ENCODE measurements at places on chromosomes 7 and 10.
A peak's percentile ranks its signal among the peaks of the same experiment; 100 is the strongest.

- no peak for DNase-seq
Observed at GRCh38 chr7:49091519-49091918, 167.2 kb downstream of the CDC14C start.

DNA sequence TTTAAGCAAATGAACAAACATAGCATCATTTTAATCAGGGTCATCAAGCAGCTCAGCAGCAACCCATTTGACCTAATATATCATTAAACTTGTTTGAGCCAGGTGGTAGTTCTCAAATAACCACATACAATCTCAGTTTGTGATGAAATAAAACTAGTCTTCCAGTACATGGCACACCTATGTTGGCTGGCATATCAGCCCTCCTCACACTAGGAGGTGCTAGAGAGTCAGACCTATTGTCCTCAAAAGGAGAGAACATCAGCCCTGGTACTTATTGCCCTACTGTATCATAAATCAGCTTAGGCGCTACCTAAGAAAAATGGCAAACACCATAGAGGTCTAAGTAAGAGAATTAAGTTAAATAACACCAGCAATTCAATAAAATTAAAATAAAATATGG is 81.7 kb downstream of the CABCOCO1 start:
- DNase-seq, result no peak

GRCh38 chr10:100229819-100230422 is 525 bp upstream of the CHUK start:
- DNase-seq, result no peak

DNA sequence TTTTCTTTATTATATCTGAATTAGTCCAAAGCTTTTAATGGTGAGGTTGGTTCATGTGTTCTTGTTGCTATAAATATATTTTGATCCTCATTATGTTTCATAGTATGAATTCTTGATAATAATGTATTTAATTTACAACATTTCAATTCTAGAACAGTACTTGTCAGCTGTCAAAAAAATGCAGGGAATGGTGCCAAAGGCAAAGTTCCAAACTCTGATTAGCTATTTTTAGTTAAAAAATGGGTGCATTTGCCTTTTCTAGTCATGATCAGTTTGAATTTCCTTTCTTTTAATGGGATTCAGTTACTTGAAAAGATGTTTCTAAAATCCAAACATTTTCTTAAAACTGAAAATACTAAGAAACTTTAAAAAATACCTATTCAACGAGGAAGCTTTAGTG is 49.6 kb downstream of the ANKIB1 start:
- no peak for DNase-seq

DNA sequence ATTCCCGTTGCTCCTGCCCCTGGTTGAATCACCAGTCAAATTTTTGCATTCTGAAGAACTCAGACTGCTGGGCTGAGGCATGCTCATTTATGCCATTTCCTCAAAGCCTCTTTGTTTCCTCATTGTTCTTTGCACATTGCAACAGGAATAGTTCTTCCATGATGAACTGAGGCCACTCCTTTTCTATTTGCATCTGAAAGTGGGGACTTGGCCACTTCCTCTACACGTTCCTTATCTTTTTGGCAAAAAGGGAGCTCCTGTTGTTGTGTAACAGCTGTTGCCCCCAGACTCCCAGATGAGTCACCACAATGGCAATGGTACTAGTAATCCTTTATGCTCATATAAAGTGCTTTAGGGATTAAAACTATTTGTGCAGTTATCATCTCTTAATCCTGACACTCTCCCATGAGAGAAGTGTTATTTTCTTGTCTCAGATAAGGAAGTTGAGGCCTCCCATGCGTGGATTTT is 20.1 kb upstream of the ITPRID1 start:
- no peak for DNase-seq

DNA sequence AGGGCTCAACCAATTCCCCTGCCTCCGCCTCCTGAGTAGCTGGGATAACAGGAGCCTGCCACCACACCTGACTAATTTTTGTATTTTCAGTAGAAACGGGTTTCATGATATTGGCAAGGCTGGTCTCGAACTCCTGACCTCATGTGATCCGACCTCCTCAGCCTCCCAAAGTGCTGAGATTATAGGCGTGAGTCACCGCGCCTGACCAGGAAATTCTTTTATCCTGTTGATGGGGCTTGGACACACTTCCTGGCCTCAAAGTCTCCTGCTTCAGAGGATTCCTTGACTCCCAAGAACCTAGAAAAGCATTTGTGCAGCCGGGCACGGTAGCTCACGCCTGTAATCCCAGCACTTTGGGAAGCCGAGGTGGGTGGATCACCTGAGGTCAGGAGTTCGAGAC is 16.2 kb downstream of the ZNF425 start:
- DNase-seq, result no peak

DNA sequence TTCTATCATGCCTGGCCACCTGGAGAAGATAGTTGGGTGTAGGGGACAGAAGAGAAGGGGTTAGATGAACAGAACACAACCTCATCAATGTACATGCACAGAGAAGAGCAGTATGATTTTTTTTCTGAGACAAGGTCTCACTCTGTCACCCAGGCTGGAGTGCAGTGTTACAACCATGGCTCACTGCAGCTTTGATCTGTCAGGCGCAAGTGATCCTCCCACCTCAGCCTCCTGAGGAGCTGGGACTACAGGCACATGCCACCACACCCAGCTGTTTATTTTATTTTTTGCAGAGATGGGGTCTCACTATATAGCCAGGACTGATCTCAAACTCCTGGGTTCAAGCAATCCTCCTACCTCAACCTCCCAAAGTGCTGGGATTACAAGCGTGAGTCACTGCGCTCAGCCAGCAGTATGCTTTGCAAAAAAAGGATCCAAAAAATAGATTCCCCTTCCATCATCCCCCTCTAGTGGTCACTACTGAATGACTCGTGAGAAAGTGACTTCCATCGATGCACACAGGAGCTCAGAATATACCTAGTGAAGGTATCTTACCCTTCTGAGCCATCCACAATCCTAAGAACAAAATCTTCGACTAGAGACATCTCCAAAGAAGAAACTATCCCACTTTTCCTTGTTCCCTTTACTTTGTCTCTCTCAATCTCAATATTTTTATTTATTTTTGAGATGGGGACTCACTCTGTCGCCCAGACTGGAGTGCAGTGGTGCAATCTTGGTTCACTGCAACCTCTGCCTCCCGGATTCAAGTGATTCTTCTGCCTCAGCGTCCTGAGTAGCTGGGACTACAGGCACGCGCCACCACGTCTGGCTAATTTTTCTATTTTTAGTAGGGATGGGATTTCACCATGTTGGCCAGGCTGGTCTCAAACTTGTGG is 21.0 kb downstream of the ZCWPW1 start:
- DNase-seq, result peak; percentile 40

- no peak for DNase-seq
Observed at GRCh38 chr10:71795248-71795647, 21.9 kb upstream of the VSIR start.

- DNase-seq, result no peak
Observed at GRCh38 chr10:31921031-31921430, 7.6 kb downstream of the ARHGAP12 start.

DNA sequence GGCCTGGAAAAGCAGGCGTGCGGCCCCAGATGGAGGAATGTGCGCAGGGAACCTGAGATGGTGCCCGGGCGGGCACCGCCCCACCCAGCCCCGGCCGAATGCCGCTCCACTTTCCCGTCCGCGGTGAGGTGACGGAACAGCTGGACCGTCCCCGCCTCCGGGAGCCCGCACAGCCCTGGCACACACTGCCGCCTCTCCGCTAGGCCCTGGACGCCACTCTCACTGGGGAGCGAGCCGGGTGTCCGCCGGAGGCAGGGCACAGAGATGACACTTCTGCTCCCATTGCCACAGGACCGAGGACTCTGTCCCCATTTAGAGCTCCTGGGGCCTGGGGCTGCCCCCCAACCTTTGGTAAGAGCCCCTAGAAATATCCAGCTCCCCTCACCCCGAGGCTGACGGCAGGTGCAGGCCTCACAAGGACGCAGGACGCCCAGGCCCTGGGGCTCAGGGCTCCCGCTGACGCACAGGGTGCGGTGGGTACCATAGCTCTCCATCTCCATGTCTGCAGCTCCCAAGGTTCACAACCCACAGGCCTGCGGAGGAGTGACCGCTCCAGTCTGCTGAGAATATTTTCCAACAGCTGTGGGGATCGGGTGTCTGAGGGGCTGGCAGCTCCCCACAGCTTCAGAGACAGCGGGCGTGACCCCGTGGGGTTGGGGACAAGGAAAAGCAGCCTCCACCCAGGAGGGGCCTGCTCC is 52.2 kb upstream of the PDGFA start:
- no peak for DNase-seq

DNA sequence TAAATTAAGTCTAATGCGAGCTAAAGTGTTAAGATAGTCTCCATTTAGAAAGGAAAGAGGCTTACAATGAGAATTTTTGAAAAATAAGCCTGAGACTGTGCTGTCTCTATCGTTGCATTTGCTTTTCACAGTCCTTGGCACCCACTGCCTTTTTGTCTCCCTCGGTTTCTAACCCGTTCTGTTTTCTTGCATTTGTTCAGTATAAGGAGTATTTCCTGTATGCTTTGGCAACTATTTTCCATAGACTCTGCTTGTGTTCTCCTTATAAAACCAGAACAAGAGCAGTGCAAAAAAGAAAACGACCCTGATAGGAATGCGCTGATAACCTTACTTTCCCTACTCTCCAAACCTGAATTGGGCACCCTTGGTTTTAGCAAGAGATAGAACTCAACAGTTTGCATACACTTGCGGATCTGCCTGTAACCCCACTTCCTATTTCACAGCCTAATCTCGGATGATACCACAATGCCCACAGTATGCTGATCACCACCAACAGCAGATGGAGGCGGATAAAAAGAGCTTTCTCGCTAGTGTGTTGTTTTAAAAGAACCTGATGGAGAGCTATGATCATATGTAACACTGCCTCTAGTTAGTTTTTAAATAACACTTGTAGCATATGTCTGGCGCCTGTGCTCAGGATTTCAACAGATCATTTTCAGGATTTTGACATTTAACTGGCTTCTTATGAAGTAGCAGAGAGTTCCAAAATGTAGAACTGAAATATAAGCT is 1.6 kb upstream of the ARHGAP12 start:
- no peak for DNase-seq

GRCh38 chr7:92972441-92972840 is 136.1 kb upstream of the CDK6 start:
- no peak for DNase-seq

- DNase-seq, result peak; percentile 6
Observed at GRCh38 chr7:121138262-121138933, 149.9 kb downstream of the CPED1 start.

- DNase-seq, result no peak
Observed at GRCh38 chr10:131901181-131901829, 497 bp downstream of the PPP2R2D start.

DNA sequence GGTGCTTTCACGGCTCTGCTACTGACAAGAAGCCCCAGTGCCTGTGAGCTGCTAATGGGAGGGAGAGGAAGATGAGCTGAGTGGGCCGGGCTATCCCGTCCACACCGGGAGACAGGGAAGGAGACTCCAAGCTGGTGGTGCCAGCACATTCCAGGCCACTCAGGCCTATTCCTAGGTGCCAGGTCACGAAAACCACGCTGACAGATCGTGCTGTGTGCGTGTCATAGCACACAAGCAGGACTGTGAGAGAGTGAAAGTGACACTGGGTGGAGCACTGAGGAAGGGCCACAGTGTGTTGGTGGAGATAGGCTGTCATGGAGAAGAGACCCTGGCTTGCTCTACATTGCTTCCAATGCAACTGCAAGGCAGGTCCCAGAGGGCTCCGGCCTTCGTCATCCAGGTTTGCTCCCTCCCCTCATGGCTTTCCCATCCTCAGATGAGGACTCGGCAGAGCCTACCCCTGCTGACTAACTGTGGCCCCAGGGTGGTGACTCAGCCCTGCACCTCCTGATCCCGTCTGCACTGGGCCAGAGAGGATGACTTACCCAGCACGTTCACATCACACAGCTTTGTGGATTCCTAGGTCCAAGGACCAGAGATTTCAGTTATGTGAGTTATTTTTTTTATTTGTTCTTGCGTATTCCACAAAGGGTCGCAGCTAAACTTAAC is 167.3 kb downstream of the EGFR start:
- DNase-seq, result no peak

- no peak for DNase-seq
Observed at GRCh38 chr7:7100432-7100849, 81.9 kb upstream of the C1GALT1 start.

DNA sequence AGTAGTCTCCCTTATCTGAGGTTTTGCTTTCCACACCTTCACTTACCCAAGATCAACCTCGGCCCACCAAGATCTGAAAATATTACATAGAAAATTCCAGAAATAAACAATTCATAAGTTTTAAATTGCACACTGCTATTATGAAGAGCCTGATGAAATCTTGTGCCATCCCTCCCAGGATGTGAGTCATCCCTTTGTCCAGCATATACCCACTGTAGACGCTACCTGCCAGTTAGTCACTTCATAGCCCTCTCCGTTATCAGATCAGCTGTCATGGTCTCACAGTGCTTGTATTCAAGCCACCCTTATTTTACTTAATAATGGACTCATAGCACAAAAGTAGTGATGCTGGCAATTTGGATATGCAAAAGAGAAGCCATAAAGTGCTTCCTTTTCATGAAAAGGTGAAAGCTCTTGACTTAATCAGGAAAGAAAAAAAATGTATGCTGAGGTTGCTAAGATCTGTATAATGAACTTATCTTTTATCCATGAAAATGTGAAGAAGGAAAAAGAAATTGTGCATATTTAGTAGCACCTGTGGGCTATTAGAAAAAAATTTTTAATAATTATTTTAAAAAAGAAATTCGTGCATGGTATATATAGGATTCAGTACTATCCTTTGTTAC is 9.8 kb upstream of the MRPS16 start:
- DNase-seq, result no peak

DNA sequence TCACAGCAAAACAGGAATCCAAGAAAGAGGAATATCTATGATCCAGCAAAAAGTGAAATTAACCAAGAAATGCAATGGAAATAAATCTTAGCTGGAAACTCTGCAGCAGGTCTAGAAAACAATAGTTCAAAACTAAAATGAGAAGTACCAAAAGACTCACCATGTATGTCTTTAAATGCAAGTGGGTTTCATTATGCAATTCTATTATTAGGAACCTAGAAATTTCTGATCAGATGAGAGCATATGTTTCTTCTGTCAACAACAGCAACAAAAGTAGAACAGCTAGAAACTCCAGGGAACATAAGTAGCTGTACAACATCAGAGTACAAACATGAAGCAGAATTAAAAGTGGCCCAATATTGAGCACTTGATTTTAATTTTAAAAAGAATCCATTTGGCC is 304.0 kb downstream of the ARHGAP12 start:
- no peak for DNase-seq

- DNase-seq, result no peak
Observed at GRCh38 chr7:12210179-12211053, 678 bp upstream of the TMEM106B start.

Measured in LNCaP clone FGC (cell line).